Stimulated activated CD4-positive, alpha-beta T cell treated with anti-CD3 and anti-CD28 coated beads, Interleukin-2, amount 100 ng/mL, for 24 hours (primary cell): ENCODE measurements at places on chromosomes 13 and 19.

DNA sequence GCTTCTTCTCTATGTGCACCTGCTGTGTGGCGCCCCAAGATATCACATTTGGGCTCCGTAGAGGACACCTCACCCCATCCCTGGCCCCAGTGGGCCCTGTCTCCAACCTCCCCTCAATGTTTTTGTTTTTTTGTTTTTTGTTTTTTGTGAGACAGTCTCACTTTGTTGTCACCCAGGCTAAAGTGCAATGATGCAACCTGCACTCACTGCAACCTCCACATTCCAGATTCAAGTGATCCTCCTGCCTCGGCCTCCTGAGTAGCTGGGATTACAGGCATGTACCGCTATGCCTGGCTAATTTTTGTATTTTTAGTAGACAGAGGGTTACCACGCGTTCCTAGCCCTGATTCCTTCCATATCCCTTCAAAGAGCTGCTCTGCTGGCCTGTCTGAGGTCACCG, 26.9 kb upstream of the TUBGCP3 start:
- no peak for DNase-seq

DNA sequence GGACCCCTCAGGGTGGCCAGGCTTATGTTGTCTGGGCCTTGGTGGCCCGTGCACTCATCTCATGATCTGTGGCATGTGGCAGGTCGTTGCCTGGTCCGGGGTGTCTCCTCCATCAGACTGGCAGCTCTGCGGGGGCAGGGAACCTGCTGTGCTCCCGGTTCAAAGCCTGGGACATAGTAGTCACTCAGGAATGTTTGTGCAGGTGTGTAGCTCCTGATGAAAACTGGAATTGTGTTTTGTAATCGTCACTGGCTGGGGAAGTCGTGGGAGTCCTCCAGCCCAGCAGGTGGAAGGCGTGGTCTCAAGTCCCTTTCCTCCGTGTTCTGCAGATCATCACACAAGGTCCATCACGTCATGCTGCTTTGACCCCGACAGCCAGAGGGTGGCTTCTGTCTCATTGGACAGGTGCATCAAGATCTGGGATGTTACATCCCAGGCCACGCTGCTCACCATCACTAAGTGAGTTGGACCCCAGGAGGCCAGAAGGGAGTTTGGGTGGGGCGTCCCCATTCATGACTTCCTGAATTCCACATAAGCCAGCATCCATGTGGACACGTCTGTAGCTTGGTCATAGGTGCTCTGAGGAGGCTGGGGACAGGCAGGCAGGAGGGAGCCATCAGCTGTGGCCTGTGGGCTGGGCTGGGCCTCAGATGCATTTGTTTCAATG, 19.1 kb downstream of the WDR88 start:
- DNase-seq, result no peak

DNA sequence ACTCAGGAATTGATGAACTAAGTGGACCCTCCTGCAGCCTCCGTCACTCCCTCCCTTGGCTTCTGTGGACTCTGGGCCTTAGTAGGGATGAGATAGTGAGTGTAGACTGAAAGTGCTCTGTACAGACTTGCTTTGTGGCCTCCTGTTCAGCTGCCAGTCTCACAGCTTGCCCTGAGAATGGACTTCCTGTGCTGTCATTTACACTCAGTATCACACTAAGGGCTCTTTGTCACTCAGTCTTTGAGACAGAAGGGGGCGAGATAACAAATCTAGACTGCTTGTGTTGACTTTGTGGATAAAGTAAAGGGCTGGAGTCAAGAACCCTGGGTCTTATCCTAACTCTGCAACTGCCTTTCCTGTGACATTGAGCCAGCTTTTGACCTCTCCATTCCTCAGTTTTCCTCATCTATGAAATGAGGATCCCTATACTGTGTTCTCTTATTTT, 21.0 kb upstream of the SPRY2 start:
- DNase-seq, result no peak

- DNase-seq, result no peak
Measured at GRCh38 chr13:30943881-30944280, 11.4 kb downstream of the TEX26 start.

GRCh38 chr13:48176781-48177180, 56.2 kb upstream of the ITM2B start:
- DNase-seq, result no peak

DNA sequence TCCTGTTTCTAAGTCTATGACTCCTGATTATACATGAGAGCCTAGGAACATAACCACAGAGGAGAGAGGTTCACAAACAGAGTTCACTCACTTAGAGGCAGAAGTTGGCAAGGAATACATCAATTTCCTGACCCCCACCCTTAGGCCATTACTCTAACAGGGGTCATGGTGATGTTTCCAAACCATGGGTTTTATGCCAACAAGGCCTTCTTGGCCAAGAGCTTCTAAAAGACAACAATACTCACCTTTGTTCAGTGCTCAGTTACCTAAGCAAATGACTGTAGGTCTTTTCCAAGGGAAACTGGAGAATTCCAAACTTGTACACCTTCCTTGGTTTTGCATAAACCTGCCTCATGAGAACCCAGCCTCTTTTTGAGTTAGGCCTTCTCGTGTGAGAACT, 52.6 kb downstream of the ERICH4 start:
- no peak for DNase-seq

DNA sequence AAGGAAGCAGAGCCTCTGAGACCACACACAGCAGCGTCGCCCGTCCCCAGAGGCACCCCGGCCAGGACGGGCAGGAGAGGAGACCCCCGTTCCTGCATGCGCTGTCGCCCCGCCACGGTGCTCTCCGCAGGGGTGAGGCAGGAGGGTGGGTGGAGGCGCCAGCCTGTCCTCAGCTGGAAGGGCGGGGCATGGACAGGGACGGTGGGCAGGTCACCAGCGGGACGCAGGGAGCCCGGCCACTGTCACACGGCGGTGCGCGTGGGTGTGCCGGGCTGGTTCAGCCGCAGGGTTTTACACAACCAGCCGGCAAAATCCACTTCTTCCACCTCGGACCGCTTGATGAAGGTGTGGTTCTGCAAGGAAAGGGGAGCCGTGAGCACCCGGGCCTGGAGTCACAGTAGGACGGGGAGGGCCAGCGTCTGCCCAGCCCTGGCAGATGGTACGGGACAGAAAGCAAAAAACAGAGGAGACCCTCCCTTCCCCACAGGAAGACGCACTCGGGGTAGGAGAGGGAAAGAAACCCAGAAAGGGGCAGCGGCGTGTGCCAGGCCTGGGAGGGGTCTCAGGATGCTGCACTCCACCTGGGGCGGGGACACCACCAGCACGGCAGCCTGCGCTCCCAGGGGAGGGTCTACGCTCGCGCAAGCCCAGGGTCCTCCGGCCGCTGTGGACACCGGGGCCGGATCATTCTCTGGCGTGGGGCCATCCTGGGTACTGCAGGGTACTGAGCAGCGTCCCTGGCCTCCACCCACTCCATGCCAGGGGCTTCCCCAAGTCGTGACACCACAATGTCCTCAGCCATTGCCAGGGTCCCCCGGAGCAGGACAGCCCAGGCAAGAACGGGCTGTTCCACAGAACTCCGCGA, 23.9 kb upstream of the ZBTB7A start:
- DNase-seq, result no peak

DNA sequence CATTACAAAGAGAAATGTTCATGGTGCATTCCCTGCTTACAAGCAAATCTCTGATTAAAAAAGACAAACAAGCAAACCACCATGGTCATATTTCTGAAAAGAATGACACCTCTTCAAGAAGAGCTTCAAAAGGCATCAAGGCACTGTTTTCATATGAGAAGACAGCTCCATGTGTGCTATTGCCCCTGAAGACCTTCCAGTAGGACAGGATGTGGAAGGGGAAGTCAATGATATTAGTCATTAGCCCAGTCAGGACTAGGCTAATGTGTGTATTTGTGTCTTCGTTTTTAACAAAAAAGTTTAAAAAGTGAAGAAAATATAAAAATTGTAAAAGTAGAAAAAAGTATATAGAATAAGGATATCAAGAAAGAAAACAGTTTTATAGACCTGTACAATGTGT, 534.7 kb upstream of the ARGLU1 start:
- DNase-seq, result no peak

GRCh38 chr13:114045113-114045735, 71.3 kb upstream of the C13orf46 start:
- DNase-seq, result no peak

GRCh38 chr13:113581871-113582270, 2.7 kb upstream of the TFDP1 start:
- DNase-seq, result no peak

- DNase-seq, result peak; percentile 40
Measured at GRCh38 chr19:2282062-2282861, at the start of gene PEAK3. PEAK3 (minus strand) TSS chr19:2282175; CDS start chr19:2280931, 1,244 bp downstream.

GRCh38 chr13:33129094-33129832, 113.0 kb downstream of the KL start:
- no peak for DNase-seq
